Sigmoid colon (tissue), 7 donors: ENCODE measurements at places on chromosomes 5 and 9. TPM values are rescaled to one million over a fixed set of nuclear protein-coding genes. Genes with fewer than 3 reads are reported as not detected.

DNAI1 gene
- total RNA-seq: under 0.01 TPM

PCDHGB1 gene
- 5.0 TPM for total RNA-seq

- DNase-seq: no peak
Measured at GRCh38 chr5:149799965-149800516, 69.9 kb downstream of the PPARGC1B start.

- DNase-seq: no peak
Measured at GRCh38 chr5:54217826-54218503, 92.4 kb downstream of the ARL15 start.

- DNase-seq: peak; percentile 48
Measured at GRCh38 chr5:139842321-139842720, 46.7 kb downstream of the PSD2 start.

- DNase-seq: peak; percentile 90
Measured at GRCh38 chr5:141681695-141682641, at the start of gene ARAP3. TSS of gene ARAP3 (minus strand) at chr5:141682230. CDS start at chr5:141680486, 1,744 bp downstream.

DNA sequence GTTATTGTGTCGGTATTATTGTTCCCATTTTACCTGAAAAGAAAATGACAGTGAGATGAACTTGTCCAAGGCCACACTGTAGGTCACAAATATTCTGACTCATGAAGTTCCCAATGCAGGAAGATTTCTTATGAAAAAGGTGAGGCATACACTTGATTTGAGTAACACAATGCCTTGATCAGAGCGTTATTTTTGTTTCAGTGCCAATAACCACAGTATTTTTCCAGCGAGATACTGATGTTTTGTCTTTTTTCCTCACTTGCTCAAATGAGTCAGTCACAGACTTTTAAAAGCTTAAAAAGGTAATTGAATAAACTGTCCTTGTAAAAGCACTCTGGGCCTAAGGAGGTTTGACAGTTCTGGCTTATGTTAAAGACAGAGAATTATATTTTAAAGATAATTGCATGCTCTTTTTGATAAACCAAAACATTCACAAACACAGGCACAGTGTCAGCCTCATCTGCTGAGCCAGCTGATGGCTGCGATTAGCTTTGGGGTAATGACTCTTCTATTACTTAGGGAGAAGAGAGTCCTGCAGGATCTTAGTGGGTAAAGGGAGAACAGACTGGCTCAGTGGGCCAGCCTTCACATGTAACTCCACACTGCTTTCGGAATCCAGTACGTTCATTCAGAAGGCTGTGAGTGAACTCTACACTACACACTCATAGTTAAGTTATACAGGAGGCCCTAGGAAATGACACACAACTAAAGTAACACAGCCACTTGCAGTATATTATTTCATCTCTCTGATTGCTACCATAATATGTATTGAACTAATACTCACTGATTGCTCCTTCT is 165.5 kb upstream of the CD180 start:
- DNase-seq: no peak
